Naive thymus-derived CD4-positive, alpha-beta T cell (primary cell): ENCODE measurements at places on chromosomes 11 and 22. TPM values are rescaled to one million over a fixed set of nuclear protein-coding genes. Genes with fewer than 3 reads are reported as not detected.

CRYBB3 gene
- not detected for total RNA-seq

SLC6A5 gene
- not detected for total RNA-seq

AP5B1 gene
- 24.2 TPM for total RNA-seq

DNA sequence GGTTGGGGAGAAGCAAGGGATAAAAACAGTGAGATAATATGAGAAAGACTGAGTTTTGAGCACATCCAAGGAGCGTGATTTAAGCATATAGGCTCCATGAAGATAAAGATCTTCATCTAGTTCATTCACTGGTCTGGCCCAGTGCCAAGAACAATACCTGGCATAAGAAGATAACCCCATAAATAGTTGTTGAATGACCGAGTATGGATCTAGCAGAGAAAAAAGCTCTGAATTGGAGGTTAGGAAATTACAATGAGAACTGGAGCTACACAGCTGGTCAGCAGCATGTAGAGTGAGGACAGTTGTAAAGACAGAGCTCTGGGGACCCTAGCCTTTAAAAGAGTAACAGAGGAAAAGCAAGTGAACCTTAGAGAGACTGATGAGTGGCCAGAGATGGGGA is 33.0 kb upstream of the PAK1 start:
- no peaks in the 10 kb centered on the region for H3K27me3 ChIP-seq
- no peak overlapping the region for H3K27ac ChIP-seq
- DNase-seq: no peak
- H3K4me3 ChIP-seq: no peak overlapping the region

- peaks cover 61% of the 10 kb centered on the region for H3K36me3 ChIP-seq
- H3K27me3 ChIP-seq: no peaks in the 10 kb centered on the region
- H3K4me1 ChIP-seq: peaks cover 54% of the 10 kb centered on the region
- peak overlapping the region; percentile 69 for H3K27ac ChIP-seq
- no peak overlapping the region for H3K4me3 ChIP-seq
Observed at GRCh38 chr11:64767344-64768299, 7.8 kb upstream of the PYGM start.
